Activated CD8-positive, alpha-beta memory T cell treated with anti-CD3 and anti-CD28 coated beads, Interleukin-2, amount 10 ng/mL, durations not matched to agents 7 days and 5 days (primary cell): ENCODE measurements at places on chromosomes 5 and 9.

- DNase-seq: no peak
Observed at GRCh38 chr5:2591777-2592453, 159.6 kb downstream of the IRX2 start.

DNA sequence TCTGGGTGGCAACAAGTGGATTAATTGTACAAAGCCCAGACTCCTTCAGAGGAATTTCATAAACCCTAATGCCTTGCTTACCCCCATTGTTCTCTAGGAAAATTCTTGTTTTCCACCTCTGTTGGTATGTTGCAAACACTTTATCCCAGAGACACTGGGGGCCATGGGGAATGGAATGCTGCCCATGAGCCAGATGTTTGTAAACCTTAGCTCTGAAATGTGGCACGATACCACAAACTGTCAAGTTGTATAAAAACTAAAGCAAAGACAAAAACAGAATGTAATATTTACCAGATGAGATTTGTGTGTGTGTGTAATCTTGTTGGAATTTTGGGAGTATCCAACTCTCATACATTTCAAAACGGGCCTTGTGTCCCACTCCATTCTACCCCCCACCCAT lies 465.0 kb downstream of the EBF1 start:
- no peak for DNase-seq

GRCh38 chr5:113035096-113035495 lies 58.5 kb downstream of the DCP2 start:
- DNase-seq: no peak

DNA sequence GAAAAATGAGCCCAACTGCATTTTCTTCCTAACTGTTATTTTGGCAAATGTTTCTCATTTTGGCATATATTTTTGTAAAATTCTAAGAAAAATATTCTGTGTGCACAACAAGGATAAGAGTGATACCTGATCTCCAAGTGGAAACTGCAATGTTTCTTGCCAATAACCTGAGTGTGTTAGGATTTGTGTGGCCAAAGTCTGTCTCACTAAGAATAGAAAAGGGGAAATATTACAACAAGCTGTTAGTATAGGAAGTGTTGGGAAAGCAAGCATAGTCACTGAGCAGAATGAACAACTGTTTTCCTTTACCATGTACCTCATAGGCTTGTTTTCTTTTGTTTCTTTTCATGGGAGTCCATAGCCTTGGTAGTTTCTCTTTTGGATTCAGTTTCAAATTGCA lies 624.2 kb downstream of the MTRR start:
- no peak for DNase-seq

DNA sequence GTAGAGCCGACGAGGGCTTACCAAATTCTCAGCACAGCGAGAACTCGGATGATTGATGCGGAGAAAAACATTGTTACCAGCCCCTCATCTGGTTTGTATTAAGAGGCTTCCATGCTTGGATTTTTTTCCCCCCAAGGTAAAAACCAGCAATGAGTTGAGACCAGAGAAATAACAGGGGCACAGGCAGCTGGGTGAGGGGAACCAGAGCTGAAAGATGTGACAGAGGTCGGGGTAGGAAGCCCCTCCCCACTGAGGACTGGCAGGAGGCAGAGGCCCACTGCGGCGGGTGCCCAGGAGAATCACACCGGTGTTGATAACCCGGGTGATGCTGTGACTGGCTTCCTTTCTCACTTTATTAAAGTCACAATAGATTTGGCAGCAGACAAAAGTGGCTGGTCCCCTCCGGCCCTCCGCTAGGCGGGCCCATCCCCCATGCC lies 116.5 kb upstream of the PHYKPL start:
- DNase-seq: no peak

GRCh38 chr9:136090056-136090735 lies 4.9 kb downstream of the NACC2 start:
- no peak for DNase-seq

GRCh38 chr5:150751096-150751891 lies 7.5 kb downstream of the DCTN4 start:
- no peak for DNase-seq

- DNase-seq: no peak
Observed at GRCh38 chr5:66889524-66889923, 293.3 kb downstream of the MAST4 start.

GRCh38 chr9:16712787-16713186 lies 157.7 kb downstream of the BNC2 start:
- DNase-seq: no peak

- no peak for DNase-seq
Observed at GRCh38 chr9:135306699-135307098, 172.9 kb upstream of the PPP1R26 start.

DNA sequence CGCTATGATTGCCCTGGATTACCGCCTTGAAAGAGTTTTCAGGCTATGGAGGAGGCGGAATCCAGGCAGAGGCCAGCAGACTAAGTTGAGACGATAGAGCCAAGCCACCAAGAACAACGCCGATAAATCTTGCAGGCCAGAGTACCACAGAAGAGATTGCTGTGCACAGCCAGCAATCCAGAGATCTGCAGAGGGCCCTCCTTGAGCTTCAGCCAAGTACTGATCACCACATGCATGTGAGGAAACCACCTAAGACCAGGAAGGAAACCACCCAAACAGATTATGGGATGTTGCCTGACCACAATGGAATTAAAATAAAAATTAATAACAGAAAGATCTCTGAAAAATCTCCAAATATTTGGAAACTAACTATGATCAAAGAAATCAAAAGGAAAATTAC lies 74.9 kb downstream of the GCNT4 start:
- DNase-seq: no peak

DNA sequence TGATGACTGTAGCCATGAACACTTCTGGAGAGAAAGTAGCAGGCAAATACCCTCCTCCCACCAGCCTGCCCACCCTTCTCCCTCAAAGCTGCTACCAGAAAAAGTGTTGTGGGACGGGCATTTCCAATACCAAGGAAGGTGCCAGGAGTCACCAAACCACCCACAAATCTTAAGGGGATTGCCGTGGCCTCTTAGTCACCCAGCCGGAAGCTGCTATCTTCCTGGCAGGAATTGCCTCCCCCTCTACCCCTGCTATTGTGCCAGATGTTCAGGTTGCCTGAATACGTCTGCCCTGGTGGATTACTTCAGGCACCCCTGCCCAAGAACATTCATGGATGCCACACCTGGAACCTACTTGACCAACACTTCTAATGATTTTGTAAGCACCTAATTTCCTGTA lies 156.1 kb downstream of the TTC39B start:
- no peak for DNase-seq

- DNase-seq: no peak
Observed at GRCh38 chr5:152404494-152404893, 585 bp downstream of the NMUR2 start.

GRCh38 chr9:34689116-34689470 lies 2.0 kb downstream of the CCL19 start:
- no peak for DNase-seq

- no peak for DNase-seq
Observed at GRCh38 chr9:26329974-26330373, 562.6 kb downstream of the CAAP1 start.

DNA sequence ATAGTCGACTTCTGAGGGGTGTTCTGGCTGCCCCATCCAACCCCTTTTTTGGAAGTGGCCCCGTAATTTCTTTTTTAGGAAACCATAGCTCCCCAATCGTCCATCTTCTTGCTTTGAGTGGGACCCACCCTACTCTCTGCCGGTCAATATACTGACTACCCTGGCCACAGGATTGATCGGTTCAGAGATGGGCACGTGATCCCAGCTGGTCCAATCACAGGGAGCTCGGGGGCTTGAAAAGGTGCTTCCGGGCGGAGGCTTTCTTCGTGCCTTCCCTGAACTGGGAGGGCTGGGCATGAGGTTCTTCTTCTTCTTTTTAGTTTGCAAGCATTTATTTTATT lies 78.7 kb upstream of the SH3PXD2B start:
- no peak for DNase-seq

- DNase-seq: no peak
Observed at GRCh38 chr9:33782395-33783152, 12.8 kb upstream of the PRSS3 start.

DNA sequence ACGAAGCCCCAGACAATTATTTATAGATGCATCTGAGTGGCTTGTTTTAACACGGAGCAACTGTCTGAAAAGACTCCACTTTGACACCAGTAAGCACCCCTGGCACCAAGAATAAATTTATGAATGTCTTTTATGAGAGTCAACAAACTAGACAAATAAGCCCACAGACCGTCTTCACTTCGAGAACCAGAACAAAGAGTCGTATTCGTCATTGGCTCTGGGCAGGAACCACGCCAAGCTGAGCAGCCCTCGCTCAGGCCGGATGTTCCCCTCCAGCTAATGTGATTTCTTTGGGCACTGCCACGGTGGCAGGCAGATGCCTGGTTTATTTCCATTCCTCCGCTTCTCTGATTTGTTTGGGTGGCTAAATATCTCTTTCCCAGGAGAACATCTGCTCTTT lies 91.9 kb upstream of the STC2 start:
- DNase-seq: no peak

DNA sequence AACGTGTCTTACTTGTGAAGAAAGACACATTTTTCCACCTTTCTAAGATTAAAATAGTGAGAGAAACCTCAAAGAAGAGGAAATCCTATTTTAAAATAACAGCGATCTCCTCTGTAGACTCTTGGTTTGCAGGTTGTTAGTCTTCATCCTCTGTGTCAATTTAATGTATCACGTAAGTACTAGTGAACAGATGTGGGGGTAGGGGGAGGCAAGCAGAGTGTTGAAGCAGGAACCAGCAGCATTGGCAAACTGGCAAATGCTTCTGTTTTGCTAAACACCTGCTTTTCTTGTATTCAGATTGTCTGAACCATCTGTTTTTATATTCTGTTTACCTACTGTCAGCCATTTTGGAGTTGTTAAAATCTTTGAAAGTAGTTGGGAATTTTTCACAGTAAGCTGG lies 159.3 kb upstream of the TLX3 start:
- no peak for DNase-seq

GRCh38 chr5:71747182-71747581 lies 28.1 kb downstream of the CARTPT start:
- no peak for DNase-seq

GRCh38 chr5:132498686-132499271 lies 8.2 kb upstream of the IRF1 start:
- no peak for DNase-seq

- DNase-seq: no peak
Observed at GRCh38 chr9:122329597-122329996, 41.2 kb upstream of the PTGS1 start.

GRCh38 chr9:138049085-138049778 lies 171.7 kb downstream of the CACNA1B start:
- DNase-seq: peak; percentile 26

DNA sequence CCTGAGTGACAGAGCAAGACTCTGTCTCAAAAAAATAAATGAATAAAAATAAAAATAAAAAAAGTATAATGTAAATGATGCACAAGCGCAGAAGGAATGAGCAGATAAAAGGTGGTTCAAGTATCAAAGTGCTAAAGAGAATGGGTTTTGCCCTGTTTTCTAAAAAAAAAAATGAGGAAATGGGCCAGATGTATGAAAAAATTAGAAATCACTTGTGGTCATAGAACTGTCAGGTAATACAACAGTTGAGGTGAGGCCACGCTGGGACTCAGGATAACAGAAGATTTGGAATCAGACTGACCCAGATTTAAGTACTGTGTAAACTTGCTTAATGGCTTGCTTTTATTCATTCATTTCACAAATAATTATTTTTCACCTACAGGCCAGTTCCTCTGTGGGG lies 69.8 kb downstream of the MAPKAP1 start:
- DNase-seq: no peak

- no peak for DNase-seq
Observed at GRCh38 chr5:146402949-146403348, 44.2 kb upstream of the TCERG1 start.

GRCh38 chr5:66744040-66744439 lies 147.8 kb downstream of the MAST4 start:
- no peak for DNase-seq

GRCh38 chr5:72141440-72142355 lies 34.4 kb downstream of the MAP1B start:
- DNase-seq: no peak

GRCh38 chr9:105466898-105467455 lies 19.1 kb downstream of the FSD1L start:
- no peak for DNase-seq

DNA sequence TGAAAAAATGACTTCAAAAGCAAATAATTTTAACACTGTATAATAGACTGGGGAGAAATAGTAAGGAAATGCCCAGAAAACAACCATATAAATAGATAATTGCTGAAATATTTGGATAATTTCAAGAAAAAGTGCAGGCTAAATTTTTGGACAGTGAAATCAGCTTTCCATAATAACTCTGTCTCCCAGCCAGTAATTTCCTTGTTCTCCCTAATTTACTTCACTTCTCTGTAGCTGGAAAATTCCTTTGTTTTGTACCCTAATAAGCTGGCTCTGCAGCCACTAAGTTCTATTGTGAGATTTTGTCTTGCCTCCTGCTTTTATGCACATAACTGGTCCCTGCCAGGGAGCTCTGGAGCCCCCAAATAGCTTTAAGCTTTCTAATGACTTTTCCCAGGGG lies 27.7 kb downstream of the PRDM6 start:
- DNase-seq: no peak

GRCh38 chr5:167573370-167574127 lies 717.9 kb upstream of the WWC1 start:
- no peak for DNase-seq

DNA sequence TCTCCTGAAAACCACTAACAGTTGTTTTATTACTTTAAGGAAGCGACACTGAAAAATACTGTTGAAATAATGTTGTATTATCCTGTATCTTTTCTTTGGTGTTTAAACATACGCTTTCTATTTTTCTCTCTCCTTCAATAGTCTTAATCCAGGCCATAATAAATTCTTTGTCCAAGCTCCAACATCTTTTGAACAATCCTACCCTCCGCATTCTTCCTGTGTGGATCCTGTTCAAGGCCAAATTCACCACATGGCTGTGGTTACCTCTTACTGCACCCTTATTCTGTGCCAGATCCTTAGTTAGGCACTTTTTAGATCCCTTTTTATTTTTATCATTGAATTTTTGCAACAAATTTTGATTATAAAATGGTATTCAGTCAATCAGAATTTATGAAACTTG lies 1691.5 kb downstream of the MAT2B start:
- no peak for DNase-seq

DNA sequence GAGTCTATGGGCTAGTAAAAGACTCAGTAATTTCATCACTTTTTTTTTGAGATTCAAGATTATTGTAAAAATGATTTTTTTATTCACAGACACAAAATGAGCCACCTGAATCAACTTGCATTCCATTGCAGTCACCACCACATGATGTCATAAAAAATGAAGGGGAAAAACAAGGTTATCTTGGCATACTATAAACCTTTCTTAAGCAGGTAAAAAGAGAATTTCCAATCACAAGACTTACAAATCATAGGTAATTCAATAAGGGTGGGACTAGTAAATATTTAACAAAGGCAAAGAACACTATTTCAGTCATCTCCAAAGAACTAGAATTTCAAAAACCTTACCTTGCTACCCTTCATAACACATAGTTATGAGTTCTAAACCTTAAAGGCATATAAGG lies 30.7 kb downstream of the TRPM6 start:
- no peak for DNase-seq

- no peak for DNase-seq
Observed at GRCh38 chr5:622359-622758, 10.2 kb downstream of the CEP72 start.
